ENCODE measurements at places on chromosomes 7 and 10.

DNA sequence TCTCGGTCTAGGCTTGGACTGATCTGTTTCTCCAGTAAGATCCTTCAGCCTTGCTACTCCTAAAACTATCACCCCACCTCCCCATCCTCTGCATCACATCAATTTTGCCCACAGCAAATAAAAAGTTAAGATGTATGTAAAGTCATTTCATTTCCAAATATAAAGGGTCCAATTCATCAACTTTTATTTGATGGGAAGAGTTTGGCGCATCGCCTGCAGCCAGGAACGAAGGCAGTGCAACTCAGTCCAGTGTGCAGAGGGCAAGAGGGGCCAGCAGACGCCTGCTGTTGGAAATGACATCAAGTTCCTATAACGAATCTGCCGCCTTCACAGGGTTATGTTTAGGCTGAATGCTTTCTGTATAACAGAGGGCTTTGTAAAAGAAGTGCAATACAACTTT, 97.0 kb downstream of the SVIL start:
- no peak for DNase-seq

- peak; percentile 57 for DNase-seq
These were observed 272.3 kb upstream of the SEMA3C start for GRCh38 chr7:81190997-81191768.

DNA sequence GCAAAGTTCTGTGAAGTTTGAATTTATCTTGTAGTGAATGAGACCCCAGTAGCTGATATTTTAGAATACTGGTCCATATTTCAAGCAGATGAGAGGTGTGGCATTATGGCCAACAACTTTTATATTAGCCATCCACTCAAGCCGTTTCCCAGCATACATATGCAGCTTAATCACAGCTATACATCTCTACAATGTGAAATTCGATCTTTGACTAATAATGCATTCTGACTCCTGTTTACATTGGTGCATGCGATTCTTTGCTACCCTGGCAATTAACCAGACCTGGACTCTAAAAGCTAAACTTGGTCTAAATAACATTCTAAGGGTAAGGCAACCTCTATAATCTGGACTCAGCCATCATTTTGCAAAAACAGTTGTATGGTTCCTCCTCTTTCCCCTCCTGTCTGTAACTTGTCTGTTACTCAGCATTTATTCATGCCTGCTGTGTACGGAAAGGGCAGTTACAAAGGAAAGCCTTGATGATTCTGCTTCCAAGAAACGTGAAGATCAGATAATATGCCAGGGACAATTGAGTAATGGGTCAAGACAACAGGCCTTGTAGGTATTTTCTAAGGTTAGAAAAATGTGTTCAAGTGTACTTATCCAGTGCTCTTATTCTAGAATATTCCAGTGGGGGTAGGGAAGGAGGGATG, 50.6 kb downstream of the PNLIPRP2 start:
- no peak for DNase-seq

DNA sequence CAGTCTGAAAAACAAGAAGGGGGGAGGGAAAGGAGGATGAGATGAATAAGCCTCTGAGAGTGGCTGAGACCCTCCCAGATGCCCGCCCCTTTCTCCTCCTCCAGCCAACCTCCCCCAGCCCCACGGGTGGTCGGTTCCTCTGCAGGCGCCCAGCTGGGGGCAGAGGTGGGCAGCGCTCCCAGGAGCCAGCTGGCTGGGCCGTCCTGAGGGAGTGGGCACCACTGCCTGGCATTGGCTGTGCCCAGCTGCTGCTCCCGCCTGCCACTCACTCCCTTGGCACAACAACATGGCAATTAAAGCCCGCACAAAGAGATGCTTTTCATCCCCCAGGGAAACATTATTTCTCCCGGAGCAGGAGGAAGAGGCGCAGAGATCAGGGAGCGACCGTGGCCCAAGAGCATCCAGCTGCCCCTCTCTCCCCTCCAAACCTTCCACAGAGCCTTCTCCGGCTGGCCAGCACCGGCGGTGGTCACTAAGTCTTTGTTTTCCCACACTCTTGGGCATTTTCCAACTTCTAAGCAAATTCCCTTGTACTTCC, 107.2 kb downstream of the SPDYE5 start:
- DNase-seq, result no peak

DNA sequence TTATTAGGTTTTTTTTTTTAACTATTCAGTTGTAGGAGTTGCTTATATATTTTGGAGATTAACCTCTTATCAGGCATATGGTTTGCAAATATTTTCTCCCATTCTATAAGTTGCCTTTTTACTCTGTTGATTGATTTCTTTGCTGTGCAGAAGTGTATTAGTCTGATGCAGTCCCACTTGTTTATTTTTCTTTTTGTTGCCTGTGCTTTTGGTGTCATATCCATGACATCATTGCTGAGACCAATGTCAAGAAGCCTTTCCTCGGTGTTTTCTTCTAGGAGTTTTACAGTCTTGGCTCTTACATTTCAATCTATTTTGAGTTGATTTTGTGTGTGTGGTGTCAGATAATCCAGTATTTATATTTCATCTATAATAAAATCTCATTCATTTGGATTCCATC, 155.4 kb downstream of the LRMDA start:
- no peak for DNase-seq

DNA sequence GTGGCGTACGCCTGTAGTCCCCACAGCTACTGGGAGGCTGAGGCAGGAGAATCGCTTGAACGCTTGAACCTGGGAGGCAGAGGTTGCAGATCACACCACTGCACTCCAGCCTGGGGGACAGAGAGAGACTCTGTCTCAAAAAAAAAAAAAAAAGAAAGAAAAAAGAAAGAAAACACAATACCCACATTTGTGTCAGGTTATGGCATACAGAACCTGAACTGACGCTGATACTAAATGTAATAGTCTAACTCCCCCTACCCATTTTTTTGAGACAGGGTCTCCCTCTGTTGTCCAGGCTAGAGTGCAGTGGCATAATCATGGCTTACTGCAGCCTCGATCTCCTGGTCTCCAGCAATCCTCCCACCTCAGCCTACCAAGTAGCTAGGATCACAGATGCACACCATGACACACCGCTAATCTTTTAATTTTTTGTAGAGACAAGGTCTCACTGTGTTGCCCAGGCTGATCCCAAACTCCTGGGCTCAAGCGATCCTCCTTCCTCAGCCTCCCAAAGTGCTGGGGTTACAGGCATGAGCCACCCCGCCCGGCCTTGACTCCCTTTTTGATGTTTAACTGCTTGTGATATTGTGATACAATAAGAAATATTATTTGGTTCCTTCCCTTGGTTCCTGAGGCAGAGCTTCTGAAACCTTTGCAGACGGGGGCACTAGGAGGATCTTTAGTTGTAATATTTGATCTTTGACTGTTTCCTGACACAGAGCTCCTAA, 6.5 kb upstream of the MMD2 start:
- no peak for DNase-seq

GRCh38 chr7:149126662-149127266, 640 bp upstream of the ZNF425 start:
- peak; percentile 18 for DNase-seq

GRCh38 chr10:32077896-32078485, 21.8 kb upstream of the KIF5B start:
- DNase-seq, result peak; percentile 91

GRCh38 chr7:71402684-71403083, 270.7 kb downstream of the GALNT17 start:
- DNase-seq, result no peak

DNA sequence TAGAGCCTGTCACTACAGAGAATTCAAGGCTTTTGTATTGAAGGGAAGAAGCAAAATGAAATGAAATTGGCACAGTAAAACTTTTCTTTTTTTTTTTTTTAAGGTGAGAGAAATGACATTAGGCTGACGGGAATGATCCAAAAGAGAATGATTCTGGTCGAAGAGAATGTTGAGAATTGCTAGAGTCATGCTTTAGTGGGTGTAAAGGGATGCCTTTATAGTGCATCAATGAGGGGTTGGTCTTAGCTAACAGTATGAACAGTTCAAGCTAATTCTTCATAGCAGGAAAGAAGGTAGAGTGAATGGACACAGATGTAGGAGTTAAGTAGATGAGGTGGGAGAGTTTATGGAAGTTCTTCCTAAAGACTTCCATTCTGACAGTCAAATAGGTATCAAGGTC, 32.3 kb upstream of the LSM8 start:
- no peak for DNase-seq

DNA sequence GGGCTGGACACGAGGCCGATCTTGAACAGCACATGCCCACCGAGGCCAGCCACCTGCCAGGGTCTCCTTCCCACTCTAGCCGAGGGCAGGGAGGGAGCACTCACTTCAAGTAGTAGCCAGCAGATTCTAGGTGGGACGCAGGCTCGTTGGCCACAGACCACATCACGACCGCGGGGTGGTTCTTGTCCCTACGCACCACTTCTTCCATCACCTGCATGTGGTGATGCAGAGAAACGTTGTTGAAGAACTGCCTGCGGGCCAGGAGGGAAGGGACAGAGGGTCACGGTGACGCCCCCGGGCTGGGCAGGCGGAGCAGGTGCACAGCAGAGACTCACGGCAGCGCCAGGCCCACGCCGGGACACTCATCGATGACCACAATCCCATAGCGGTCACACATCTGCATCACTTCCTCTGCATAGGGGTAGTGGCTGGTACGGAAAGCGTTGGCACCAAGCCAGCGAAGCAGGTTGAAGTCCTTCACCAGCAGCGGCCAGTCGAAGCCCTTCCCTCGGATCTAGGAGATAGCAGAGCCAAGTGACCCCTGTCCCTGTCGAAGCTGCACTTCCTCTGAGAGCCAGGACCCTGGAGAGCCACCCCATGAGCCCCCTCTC, 7.7 kb downstream of the GUSB start:
- no peak for DNase-seq

All from foreskin fibroblast (primary cell).